ENCODE measurements at places on chromosomes 2 and 18.

DNA sequence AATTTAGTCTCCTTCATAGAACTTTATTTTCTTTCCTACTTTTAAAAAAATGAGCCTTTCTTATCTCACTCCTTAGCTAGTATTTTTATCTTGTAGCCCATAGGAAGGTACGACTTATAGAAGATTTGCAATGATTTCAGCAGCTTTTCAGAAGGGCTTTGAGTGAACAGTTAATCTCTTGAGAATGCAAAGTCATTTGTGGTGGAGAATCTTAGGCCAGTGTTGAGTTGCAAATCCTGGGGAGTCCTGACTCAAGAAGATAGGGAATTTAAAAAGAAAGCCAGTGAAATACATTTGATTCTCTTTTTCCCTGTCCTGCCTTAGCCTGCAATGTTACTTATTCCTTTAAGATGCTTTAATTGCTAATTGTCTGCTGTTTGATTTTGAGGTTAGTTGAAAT is 33.6 kb downstream of the LYPD6 start:
- DNase-seq: no peak

DNA sequence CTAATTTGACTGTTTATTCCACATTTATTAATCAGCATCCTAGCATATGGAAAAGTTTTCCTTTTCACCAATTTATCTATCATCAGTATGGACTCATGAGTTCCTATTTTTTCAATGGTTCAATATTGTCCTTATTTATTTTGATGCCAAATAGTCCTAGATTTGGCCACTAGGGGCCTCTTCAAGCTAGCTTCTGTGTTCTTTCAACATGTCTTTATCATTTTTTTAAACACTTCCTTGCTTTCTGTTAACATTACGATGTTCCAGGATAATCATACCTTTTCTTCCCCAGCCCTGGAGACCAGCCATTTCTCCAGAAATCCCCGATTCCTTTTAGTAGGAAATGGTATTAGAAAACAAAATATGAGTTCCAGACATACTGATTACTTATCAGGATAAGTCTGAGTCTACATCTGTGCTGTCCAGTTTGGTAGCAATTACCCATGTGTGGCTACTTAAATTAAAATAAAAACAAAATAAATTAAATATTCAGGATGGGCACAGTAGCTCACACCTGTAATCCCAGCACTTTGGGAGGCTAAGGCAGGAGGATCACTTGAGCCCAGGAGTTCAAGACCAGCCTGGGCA is 70.6 kb downstream of the RPE start:
- DNase-seq: no peak

DNA sequence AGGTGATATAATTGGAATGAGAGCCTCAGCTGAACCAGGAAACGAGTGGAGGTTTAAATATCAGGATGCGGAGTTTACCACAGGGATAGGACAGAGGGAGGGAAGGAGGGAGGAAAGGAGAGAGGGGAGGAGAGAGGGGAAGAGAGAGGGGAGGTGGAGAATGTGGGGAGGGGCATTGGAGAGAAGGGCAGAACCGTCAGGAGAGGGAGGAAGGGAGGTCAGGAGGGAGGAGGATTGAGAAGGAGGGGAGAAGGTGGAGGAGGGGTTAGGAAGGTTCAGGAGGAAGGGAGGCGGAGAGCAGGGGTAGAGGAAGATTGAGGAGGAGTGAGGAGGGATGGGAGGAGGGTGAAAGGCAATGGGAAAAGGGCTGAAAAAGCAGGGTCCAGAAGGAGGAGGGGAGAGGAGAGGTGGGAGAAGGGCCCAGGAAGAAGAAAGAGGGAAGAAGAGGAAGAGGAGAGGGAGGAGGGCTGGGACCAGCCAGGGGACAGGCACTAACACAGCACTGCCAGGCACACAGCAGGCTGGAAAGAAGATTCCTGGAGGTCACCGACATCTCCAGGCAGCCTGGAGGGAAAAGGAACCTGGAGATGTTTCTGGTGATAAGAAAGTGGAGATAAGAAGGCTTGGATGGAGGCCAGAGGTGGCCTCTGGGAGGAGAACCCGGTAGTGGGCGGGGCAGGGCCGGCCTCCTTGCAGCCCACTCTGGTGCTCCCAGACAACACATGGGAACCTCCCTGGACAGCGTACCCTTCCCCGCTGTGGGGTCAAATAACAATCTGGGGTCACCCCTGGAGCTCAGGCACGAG is 176.7 kb upstream of the SMAD2 start:
- no peak for DNase-seq

- no peak for DNase-seq
Observed at GRCh38 chr2:226307487-226308322, 491.9 kb downstream of the IRS1 start.

DNA sequence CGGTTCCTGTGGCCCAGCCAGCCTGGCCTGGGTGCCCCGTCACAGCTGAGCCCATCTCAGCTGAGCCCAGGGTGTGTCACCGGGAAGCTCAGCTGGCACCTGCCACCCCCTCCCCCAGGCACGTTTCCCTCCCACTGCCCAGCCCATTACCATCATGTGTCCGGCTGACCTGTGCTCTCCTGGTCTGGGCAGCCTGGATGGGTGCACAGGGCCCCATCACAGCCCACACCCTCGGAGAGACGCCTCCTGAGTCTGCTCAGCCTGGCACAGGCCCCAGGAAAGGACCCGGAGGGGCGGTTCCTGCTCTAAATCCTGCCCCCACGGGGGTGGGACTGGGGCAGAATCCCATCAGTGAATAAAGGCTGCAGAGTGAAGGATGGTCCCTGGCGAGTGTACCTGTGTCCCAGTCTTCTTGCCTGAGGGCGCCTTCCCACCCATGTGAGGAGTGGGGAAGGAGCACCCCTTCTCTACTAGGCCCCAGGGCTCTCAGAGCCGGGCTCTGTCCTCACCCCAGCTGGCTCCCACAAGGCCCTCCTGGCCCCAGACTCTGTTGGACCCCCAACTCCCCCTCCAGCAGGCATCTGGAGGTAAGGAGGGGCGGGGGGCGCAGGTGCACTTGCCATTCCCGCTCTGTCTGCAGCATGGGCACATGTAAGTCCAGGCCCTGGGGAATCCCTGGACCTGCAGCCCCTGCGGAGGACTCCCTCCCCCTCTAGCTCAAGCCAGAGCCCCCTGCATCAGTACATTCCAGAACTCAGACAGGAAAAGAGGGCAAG is 21.2 kb downstream of the GPC1 start:
- DNase-seq: no peak

- no peak for DNase-seq
Observed at GRCh38 chr2:120298173-120298835, 45.7 kb downstream of the RALB start.

DNA sequence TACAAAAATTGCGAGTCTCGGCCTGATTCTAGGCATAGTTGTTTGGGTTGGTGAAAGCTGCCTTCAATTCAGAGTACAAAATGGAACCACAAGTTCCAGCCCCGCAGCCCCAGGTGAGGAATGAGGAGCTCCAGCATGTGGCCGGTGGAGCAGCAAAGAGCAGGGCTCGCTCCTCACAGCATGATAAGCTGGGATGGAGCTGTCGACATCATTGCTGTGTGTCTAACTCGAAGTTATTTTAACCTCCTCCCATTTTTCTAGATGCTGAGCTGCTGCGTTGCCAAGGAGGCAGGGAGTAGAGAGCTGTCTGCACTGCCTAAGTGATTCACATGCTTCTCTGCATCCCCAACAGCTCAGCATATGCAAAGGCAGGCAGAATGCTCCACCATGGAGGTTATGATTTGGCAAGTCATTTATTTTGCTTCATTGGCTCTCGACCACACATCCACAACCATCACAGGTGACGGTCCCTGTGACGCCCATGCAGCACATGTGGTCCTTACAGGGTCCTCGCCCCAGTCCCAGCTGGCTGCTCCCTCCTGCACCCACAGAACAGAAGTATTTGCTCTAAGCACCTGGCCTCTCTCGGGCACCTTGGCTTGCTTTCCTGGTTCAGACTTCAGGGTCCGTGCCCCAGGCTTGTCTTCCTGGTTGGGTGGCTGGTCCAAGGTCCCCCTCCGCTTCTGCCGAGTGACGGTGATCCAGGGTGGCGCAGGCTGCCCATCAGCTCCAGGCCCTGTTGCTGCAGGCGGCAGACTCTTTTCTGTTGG is 66.0 kb upstream of the MGAT4A start:
- DNase-seq: no peak

DNA sequence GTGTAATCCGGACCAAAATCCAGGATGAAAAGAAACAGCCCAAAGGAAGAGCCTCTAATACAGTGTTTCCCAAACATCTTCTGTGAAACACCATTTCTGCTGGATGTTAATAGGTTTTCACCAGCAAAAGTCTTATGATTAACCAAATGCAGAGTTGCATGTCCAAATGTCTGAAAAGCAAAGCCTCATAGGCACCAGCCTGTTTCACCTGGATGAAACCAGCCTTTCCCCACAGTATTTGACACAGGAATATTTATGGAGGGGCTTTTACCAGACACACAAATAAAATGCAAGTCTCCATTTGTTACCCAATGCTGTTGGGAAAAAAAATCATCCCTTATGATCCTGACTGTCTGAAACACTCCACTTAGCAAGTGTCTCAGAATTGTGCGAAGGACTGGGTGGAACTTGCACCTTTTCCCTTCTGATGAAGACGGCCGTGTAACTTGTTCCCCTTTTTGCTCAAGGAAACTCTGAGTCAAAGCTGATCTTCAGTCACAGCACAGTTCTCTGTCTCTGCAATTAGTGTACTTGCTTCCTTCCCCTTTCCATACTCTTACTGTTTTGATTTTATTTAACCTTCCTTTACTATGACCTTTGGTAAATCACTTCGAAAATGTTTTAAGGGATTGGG is 70.3 kb upstream of the IL1R2 start:
- no peak for DNase-seq

- DNase-seq: no peak
Observed at GRCh38 chr2:6355886-6356761, 509.6 kb downstream of the CMPK2 start.

- DNase-seq: no peak
Observed at GRCh38 chr2:53559302-53559966, 208.2 kb upstream of the CHAC2 start.

GRCh38 chr2:69166812-69167468 is 154.0 kb downstream of the ANTXR1 start:
- DNase-seq: no peak

GRCh38 chr2:127913808-127914457 is 28.2 kb upstream of the AMMECR1L start:
- no peak for DNase-seq

GRCh38 chr2:147588191-147588590 is 256.6 kb upstream of the ACVR2A start:
- no peak for DNase-seq

DNA sequence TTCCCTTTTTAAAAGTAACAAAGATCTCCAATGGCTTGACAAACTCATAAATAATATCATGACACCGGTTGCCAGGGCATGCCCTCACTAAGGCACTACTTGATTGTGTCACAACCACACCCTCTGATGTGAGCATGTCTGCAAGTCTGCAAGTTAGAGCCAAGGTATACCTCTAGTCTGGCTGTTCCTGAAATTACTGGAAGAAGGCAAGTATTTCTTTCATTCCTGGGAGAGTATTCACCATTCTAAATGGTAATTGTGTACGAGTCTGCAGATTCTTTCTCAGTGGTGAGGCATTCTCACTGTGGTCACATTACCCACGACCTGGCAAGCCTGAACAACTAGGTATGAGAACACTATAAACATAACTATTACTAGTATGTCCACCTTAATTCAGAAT is 25.7 kb upstream of the RNU4ATAC start:
- DNase-seq: no peak

- no peak for DNase-seq
Observed at GRCh38 chr2:54579061-54579681, 123.0 kb downstream of the SPTBN1 start.

DNA sequence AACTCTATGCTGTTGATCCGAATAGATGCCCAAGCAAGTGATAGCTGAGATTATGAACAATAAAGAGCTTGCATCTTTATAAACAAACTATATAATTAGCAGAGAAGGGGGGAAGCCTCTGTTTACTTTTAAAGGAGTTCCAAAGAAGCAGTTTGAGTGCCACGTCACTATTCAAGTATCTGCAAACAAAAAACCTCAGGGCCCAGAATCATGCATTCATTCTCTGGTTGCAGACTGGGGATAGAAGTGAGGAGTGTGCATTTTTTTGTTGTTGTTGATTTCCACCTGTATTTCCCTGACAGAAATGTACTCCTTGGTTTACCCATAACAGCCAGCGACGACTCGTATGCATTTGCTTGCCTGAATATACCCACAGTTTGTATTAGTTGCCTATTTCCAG is 264.3 kb downstream of the PTGR3 start:
- no peak for DNase-seq

- no peak for DNase-seq
Observed at GRCh38 chr2:196362973-196363549, 191.7 kb upstream of the STK17B start.

DNA sequence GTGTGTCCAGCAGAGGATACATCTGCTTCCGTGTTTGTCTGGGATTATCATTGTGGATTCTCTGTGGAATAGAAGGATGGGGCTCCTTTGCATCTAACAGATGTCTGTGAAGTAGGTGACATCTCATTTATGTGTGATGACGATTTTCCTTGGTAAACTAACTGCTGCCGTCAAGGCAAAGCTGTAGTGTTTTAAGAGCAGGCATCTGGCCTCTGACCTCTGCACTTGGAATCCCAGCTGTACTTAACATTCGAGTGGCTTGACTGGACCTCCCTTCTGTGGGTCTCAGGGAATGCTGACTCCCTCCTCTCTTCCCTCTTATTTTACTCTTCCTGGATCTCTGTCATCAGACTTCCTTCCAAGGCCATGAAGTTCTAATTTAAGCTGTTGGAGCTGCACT is 56.4 kb downstream of the DCDC2C start:
- DNase-seq: no peak

DNA sequence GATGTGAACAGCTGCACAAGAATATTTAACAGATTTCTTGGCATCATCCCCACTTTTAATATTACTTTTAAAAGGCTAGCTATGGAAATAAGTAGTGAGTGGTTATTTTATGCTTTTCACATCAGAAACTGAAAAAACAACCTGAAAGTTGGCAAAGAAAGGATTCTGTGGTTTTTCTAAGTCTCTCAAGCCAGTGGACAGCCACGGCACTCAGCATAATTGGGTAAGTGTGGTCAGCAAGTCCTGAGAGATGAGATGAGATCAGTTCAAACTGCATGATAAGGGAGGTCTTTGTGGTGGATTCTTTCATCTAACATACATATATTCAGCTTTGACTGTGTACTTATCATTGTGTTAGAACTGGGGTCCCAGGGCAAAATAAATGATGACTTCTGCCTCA is 105.2 kb downstream of the LYPD6B start:
- DNase-seq: no peak

GRCh38 chr2:189151906-189152305 is 27.7 kb downstream of the COL5A2 start:
- no peak for DNase-seq

DNA sequence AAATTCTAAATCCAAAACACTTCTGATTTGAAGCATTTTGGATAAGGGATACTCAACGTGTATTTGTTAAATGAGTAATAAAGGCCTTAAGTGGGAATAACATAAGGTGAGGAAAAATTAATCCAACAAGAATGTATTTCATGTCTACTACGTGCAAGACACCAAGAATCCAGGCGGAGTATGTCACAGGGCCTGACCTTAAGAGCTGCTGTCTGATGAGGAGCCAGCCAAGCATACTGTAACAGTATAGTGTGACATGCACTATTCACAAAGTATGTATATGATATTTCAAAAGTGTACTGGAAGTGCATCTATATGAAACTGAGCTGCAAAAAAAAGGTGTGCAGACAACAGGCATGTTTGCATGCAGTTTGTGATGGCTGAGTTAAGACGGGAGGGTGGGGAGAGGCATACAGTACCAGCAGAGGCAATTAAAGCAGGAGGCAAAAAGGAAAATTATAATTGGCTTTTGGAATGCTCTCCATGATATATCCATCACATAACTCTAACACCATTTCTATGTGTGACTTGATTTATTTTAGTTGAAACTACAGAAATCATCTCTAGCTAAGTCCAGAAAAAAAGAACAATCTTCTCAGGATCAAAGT is 18.2 kb downstream of the IWS1 start:
- DNase-seq: no peak
